ENCODE measurements at places on chromosomes 13 and 19.
A peak's percentile ranks its signal among the peaks of the same experiment; 100 is the strongest.

GRCh38 chr19:3041761-3042620 is 12.9 kb upstream of the TLE2 start:
- no peak for DNase-seq

DNA sequence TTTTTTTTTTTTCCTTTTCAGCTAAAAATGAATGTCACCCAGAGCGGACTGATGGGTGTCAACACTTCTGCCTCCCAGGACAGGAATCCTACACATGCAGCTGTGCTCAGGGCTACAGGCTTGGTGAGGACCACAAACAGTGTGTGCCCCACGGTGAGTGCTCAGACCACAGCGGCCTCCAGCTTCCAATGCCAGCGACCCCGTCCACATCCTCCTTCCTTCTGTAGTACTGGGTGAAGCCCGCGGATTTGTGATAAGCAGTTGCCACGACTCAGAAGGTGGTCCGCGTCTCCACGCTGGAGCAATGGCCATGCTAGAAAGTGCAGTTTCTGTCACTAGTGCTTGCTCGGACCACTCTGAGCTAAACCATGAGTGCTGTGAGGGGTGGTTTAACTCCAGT is 6.0 kb downstream of the PROZ start:
- no peak for DNase-seq

- no peak for DNase-seq
These were observed 6.6 kb upstream of the AKAP8L start for GRCh38 chr19:15425321-15425950.

DNA sequence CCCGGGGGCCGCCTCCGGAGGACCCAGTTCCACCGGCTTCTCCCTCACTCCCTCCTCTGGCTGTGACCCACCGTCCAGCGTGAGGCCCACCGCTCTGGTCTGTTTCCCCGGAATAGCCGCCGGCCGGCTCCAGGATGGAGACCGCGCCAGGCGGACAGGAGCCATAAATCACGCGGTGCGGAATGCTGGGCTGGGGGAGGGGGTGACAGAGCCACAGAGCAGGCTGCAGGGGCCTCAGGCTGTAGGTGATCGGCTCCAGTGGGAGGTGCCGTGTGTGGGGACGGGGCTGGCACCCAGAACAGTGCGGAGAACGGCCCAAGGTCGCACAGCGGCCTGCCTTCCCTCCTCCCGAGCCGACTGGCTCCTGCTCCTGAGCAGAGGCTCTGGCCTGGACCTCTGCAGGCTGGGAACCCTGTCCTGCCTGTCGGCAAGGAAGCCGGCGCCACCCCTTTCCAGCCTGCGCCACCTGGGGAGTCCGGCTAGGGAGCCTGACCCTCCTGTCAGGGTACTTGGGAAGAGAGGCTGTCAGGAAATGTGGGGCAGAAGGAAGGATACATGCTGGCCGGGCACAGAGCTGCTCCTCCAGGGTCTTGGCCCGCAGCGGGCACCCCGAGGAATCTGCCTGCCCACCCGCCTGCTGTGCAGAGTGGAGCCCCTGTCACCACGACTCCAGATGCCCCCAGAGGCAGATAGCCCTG is 8.3 kb downstream of the PIAS4 start:
- DNase-seq, result no peak

GRCh38 chr19:35740108-35740422 is 2.2 kb downstream of the IGFLR1 start:
- no peak for DNase-seq

- DNase-seq, result peak; percentile 97
These were observed 14.0 kb downstream of the ZNF114 start for GRCh38 chr19:48283908-48284307.

DNA sequence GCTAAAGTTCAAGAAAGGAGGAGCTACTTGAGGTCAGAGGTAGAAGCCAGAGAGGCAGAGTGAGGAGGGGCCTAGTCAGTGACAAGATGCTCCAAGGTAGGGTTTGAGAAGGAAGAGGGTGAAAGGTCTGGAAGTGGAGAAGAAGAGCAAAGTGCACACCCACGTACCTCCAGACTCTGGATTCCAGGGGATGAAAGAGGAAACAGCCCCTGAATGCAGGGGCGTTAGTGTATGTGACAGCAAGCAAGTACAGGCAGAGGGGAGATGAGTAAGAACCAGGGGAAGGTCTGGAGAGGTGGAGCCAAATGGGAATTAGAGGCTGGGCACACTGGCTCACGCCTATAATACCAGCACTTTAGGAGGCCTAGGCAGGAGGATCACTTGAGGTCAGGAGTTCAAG is 8.7 kb downstream of the RPS28 start:
- DNase-seq, result no peak

DNA sequence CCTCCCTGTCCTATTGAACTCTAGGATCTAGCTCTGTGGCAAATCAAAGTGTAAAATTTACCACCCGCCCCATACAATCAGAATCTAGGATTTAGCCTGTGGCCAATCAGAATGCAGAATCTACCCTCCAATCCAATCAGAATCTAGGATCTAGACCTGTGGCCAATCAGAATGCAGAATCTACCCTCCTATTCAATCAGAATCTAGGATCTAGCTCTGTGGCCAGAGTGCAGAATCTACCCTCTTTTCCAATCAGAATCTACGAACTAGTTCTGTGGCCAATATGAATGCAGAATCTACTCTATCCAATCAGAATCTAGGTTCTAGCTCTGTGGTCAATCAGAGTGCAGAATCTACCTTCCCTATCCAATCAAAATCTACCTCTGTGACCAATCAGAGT is 25.8 kb downstream of the PRKD2 start:
- no peak for DNase-seq

- no peak for DNase-seq
These were observed 465.9 kb upstream of the ATXN8OS start for GRCh38 chr13:69641773-69642172.

- DNase-seq, result peak; percentile 91
These were observed 149.4 kb upstream of the FBXL3 start for GRCh38 chr13:77176350-77176749.

DNA sequence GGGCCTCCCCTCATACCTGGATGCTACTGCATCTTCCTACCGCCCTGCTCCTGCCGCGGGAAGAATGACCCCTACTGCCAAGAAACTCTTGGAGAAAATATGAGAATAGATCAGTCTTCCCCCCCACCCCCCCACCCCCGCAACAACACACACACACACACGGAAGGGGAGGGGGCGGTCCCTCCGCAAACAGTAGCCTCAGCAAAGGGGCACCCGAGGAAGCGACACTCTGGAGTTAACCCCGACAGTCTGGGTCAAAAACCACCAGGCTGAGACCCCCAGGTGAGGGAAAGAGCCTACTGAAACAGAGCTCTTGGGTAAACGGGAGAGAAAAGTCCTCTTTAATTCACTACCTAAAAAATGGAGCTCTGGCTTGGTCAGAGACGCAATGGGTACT is 1.2 kb downstream of the MED26 start:
- DNase-seq, result no peak

DNA sequence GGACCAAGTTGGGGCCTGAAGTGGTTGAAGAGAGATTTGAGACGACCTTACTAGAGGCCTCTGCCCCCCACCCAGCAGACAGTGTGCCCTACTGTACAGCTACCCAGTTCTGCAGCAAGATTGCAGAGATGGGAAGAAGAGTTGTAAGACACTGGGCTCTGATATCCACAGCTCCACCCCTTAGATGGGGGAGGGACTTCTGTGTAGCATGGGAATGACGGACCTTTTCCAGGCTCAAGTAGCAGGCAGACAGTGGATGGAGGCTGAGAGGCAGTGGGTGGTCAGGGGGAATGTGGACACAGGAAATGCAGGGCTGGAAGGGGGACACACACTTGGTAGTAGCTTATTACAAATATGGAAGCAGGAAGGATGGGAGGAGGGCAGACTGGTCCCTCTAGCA is 13.0 kb downstream of the LRFN3 start:
- DNase-seq, result no peak

DNA sequence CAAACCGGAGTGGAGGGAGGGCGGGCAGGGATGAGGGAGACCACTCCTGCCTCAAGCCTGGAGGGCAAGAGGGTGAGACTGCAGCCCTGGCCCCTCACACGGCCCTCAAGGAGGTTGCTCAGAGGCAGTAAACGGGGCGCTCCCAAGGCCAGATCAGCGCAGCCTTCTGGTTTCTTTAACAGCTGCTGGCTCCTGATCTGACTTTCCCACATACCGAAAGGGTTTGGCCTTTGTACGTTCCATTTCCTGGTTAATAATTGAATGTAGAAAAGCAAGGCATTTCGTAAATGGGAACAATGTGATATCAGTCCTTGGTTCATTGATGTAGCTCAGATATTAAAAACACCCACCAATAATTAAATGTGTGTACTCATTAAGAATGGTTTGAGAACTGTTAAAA is 71.5 kb downstream of the GGACT start:
- DNase-seq, result no peak

- peak; percentile 85 for DNase-seq
These were observed 99.4 kb upstream of the SERP2 start for GRCh38 chr13:44273991-44274770.

GRCh38 chr13:63741029-63741813 is 2325.6 kb upstream of the PCDH20 start:
- DNase-seq, result no peak

DNA sequence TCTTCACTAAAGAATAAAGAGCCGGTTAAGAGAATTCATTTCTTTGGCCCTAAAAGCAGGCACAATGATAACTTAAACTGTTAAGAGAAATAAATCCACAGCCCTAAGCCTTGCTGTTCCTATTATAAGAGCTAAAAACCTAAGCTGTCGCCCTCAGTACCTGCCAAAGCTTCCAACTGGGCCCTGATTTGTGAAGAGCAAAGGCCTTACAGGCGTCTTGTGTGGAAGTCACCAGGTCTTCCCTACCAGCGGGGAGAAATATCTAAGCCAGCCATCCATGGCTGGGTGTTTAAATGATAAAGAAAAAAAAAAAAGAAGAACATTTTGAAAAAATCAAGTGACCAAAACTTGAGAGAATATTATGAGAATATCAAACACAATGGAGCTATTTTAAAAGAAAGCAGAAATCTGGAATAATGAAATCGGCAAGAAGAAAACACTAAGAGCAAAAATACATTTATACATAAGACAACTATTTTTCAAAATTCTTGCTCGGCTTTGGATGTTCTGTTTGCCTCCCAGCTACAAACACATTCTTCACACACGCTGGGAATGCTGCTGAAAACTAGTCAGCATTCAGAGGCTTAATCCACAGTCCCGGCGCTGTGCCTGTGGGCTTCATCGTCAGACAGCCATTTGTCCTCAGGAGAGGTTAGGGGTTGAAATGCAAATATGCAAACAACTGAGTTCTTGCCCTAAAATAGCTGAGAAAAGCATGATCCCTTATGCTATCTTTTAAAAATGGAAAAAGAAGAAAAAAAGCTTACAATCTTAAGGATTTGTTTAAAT is 89.8 kb upstream of the LSM14A start:
- peak; percentile 42 for DNase-seq

DNA sequence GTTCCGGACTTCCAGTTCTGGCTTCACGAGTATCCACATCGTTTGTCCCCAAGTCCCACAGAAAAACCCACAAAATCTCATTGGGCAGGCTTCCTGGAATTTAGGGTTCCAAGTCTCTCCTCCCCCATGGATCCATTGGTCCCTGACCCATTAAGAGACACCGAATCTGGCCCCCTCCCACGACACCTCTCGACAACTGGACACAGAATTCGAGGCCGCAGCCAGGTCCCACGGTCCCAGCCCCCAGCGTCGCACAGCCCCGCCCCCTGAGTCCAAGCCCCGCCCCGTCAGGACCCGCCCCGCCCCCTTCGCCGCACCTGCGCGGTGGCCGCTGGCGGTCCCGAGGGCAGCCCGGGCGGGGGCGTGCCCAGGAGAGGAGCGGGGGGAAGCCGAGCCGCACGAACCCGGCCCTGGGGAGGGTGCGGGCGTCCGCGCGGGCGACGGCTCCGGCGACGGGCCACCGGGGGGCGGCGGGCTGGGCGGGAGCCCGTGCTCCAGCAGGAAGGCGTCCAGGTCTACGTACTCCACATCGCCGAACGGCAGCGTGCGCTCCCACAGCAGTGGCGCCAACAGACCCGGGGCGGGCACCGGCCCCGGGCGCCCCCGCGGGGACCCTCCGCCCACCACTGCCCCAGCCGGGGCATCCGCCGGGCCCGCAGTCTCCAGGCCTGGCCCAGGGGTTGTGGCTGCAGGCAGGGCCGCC is 1.8 kb downstream of the DBP start:
- no peak for DNase-seq

GRCh38 chr13:40170091-40170490 is 496.4 kb downstream of the FOXO1 start:
- DNase-seq, result no peak

GRCh38 chr13:33761740-33762139 is 56.2 kb upstream of the RFC3 start:
- peak; percentile 23 for DNase-seq

- peak; percentile 37 for DNase-seq
These were observed 20.8 kb downstream of the ZC3H13 start for GRCh38 chr13:46031581-46032263.

DNA sequence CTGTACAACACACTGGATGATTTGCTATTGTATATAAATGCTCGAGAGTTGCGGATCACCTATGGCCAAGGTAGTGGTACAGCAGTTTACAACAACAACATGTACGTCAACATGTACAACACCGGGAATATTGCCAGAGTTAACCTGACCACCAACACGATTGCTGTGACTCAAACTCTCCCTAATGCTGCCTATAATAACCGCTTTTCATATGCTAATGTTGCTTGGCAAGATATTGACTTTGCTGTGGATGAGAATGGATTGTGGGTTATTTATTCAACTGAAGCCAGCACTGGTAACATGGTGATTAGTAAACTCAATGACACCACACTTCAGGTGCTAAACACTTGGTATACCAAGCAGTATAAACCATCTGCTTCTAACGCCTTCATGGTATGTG is 21.5 kb downstream of the OLFM4 start:
- DNase-seq, result no peak

GRCh38 chr19:18419699-18420460 is 682 bp downstream of the SSBP4 start:
- no peak for DNase-seq

DNA sequence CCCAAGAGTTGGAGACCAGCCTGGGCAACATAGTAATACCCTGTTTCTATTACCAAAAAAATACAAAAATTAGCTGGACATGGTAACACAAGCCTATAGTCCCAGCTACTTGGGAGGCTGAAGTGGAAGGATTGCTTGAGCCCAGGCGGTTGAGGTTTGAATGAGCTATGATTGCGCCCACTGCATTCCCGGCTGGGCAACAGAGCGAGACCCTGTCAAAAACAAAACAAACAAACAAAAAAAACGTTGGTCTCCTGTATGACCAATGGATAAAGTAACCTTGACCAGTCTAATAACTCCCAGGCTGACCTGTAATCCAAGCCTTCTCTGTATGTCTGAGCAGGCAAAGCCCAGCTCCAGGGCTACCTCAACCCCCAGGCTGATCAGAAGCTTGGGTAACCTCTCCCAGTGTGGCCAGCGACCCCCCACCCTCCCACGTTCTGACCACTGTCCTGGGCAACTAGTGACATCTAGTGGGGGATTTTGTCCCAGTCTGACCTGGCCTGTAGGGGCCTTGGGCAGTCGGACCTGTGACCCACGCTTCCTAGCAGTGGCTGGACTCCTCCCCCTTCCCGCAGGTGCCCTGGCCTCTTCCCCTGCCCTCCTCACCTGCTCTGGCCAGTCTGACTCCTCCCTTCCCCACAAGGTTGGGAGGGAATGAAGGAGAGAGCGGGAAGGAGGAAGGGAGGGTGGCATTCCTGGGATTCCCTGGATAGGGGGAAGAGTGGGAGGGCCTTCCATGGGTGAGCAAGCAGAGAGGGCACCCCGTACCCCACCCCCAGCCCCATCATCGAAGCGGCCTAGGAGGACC is 1.0 kb upstream of the BCAM start:
- DNase-seq, result no peak
